ENCODE measurements at places on chromosomes 13 and 19. TPM values are rescaled to one million over a fixed set of nuclear protein-coding genes. Genes with fewer than 3 reads are reported as not detected.

Gene ZNF229
- 5.6 TPM for polyA plus RNA-seq

Gene ODAD3
- polyA plus RNA-seq, result 0.12 TPM

Gene GPC5
- 0.23 TPM for polyA plus RNA-seq

Gene GPR18
- polyA plus RNA-seq, result 0.17 TPM

- H3K4me1 ChIP-seq, result no peaks in the 10 kb centered on the region
- no peak for DNase-seq
- H3K27ac ChIP-seq, result no peak overlapping the region
These were observed 9.7 kb downstream of the TEX29 start for GRCh38 chr13:111330066-111330610.

DNA sequence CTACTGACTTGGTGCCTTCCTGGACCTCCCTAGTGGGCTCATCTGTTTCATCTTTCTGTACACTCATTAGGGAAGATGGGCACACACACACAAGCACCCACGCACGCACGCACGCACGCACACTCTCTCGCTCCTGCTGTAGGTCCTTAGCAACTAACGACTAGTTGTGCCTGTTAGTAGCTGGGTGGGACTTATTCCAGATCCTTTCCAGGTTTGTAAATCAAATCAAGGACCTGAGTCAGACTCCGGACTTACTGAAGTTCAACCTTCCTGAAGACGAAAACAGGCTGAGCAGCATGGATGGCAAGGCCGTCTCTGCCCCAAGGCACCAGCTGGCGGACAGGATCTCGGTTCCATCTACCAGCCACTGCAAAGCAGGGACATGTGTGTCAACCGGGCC lies 76.2 kb downstream of the SLC15A1 start:
- H3K27ac ChIP-seq, result no peak overlapping the region
- no peaks in the 10 kb centered on the region for H3K36me3 ChIP-seq
- no peaks in the 10 kb centered on the region for H3K27me3 ChIP-seq
- H3K4me3 ChIP-seq, result no peak overlapping the region
- DNase-seq, result no peak

DNA sequence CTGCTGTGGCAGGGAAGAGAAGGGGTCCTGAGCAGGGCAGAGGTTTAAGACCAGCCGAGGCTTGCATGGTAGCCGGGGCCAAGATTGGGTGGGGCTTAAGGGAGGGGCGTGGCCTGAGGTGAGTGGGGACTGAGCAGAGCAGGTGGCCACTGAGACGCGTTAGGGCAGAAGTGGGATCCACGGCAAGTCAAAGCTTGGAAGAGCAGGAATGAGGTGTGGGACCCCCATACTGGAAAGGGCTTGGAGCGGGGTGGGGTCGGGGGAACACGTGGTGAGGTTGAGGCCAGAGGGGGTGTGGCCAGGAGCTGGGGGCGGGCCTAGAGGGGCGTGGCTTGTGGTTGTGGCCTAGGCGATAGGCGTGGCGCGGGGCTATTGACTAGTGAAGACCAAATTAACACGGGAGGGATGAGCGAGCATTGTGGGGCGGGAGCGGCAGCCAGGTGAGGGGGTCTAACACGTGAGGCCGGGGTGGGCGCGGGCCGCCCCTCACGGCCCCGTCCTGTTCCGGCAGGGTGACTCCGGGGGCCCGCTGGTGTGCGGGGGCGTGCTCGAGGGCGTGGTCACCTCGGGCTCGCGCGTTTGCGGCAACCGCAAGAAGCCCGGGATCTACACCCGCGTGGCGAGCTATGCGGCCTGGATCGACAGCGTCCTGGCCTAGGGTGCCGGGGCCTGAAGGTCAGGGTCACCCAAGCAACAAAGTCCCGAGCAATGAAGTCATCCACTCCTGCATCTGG lies 3.3 kb downstream of the CFD start:
- peak; percentile 61 for DNase-seq
- H3K27me3 ChIP-seq, result peaks cover 53% of the 10 kb centered on the region
- H3K4me3 ChIP-seq, result no peak overlapping the region
- no peak overlapping the region for H3K27ac ChIP-seq
- peaks cover 15% of the 10 kb centered on the region for H3K4me1 ChIP-seq

- H3K4me3 ChIP-seq, result no peak overlapping the region
- peaks cover 23% of the 10 kb centered on the region for H3K36me3 ChIP-seq
- no peaks in the 10 kb centered on the region for H3K27me3 ChIP-seq
These were observed 33.6 kb downstream of the MTMR6 start for GRCh38 chr13:25253702-25254101.

DNA sequence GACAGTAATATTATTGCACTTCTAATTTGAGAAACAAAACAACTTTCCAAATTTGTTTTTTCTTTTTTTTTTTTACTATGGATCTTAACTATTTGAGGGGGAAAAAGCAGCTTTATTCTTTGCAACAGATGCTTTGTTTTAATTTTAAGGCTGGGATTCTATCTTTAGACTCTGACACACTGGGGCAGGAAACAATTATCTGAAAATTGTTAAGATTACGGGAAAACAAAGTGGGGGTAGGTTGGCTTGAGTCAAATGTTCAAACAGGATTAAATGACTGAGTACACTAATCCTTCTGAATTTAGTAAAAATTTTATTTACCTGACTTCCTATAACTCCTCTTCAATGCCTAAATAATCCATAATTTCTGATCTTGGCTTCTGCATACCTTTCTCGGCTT lies 543.2 kb downstream of the SLITRK6 start:
- DNase-seq, result no peak
- no peaks in the 10 kb centered on the region for H3K4me1 ChIP-seq
- no peak overlapping the region for H3K27ac ChIP-seq
- H3K4me3 ChIP-seq, result no peak overlapping the region
- no peaks in the 10 kb centered on the region for H3K36me3 ChIP-seq
- H3K27me3 ChIP-seq, result no peaks in the 10 kb centered on the region

DNA sequence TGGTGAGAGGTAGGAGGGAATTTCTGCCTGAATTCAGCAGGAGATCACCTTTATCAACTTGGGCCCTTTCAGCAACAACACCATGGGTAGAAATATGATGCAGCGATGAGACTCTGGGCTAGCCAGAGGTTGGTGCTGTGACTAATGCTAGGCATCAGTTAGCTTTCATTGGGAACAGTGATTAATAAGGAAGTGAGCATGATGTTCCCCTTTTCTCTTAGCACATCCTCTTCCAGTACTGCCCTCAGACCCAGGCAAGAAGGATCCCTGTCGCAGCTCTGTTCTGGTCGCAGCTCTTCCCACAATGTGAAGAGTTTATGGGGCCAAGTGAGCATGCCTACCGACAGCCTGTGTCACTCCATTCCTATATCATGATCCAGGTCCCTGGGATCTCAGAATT lies 100.5 kb downstream of the FLT1 start:
- no peaks in the 10 kb centered on the region for H3K36me3 ChIP-seq
- DNase-seq, result peak; percentile 20
- no peak overlapping the region for H3K27ac ChIP-seq
- H3K27me3 ChIP-seq, result no peaks in the 10 kb centered on the region
- no peak overlapping the region for H3K4me3 ChIP-seq

DNA sequence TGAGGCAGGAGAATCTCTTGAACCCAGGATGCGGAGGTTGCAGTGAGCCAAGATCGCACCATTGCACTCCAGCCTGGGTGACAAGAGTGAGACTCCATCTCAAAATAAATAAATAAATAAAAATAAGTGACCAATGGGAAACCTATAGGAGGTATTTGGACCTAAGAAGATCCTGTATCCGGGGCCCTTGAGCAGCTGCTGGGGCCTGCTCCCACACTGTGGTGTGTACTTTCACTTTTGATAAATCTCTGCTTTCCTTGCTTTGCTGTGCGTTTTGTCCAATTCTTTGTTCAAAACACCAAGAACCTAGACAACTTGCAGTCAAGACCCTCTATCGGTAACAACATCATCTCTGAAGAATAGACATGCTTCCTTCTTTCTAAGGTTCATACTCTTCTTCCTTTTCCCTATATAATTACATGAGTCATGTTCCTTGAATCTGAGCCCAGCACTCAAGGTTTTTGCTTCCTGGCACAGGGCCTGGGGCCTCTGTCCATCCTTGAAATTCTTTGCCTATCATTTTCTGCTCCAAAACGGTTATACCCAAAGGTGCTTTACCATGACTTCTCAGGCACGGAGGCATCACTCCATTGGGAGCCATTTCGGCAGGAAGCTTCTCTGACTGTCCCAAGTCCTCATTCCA lies 14.2 kb upstream of the PNMA8C start:
- peaks cover 19% of the 10 kb centered on the region for H3K4me1 ChIP-seq
- H3K36me3 ChIP-seq, result no peaks in the 10 kb centered on the region
- H3K4me3 ChIP-seq, result no peak overlapping the region
- peak overlapping the region; percentile 67 for H3K27ac ChIP-seq
- peak; percentile 85 for DNase-seq
